CD8-positive, alpha-beta memory T cell (primary cell): ENCODE measurements at places on chromosomes 16 and 17. TPM values are rescaled to one million over a fixed set of nuclear protein-coding genes. Genes with fewer than 3 reads are reported as not detected.

DNA sequence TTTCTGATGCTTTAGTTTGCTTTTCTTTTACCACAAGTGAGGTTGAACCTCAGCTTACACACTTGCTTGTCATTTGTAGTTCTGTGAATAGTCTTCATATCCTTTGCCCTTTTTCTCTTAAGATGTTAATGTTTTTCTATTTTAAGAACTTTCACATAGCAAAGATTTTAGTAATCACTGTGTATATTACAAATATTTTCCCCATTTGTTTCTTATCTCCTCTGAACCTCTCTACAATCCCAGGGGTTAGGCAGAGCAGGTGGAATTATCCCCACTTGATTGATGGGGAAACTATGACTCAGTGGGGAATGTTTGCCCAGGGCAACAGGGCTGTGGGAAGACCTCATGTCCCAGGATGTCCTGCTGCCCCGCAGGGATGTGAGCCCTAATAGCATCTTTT is 11.7 kb upstream of the MYH3 start:
- no peaks in the 10 kb centered on the region for H3K4me1 ChIP-seq
- no peaks in the 10 kb centered on the region for H3K27me3 ChIP-seq
- no peaks in the 10 kb centered on the region for H3K36me3 ChIP-seq
- no peak overlapping the region for H3K27ac ChIP-seq

GRCh38 chr17:55734128-55734781 is 11.6 kb upstream of the TMEM100 start:
- H3K4me3 ChIP-seq, result no peak overlapping the region
- H3K4me1 ChIP-seq, result no peaks in the 10 kb centered on the region
- H3K36me3 ChIP-seq, result no peaks in the 10 kb centered on the region
- no peak overlapping the region for H3K27ac ChIP-seq

The PRDM7 gene
- not detected for total RNA-seq

DNA sequence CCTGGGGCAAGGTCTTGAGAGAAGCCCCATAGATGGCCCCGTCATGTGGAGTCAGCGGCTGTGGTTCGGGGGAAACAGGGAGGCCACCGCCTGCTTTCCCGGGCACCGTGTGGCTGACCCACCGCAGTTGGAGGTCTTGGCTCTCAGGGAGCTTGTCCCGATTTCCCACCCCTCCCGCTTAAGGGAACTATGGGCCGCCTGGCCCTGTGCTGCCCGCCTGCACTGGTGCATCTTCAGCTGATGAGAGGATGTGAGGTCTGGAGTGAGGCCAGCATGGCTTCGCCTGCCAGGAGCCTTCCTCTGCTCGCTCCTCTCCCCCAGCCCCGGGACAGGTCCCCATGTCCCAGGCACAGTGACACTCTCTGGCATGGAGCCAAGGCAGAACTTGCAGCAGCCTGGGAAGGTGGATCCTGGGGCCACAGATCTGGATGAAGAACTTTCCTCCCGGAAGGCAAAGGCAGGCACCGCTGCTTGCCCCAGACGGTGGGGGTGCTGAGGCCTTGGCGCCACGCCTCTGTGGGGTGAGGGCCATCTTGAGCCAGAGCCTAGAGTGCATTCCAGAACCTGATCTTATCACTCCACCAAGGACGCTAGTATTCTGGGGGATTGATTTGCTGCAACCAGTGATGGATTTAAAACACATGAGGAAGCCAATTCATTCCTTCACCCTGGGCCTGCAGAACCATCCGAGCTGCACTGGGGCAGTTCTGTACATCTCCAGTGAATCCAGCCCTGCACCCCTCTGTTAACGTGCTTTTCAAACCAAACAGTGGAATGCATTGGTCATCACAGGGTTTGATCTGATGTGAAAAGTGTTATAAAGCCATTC is 178.6 kb upstream of the TNRC6C start:
- no peak for DNase-seq
- peaks cover 22% of the 10 kb centered on the region for H3K4me1 ChIP-seq
- H3K27me3 ChIP-seq, result no peaks in the 10 kb centered on the region
- no peak overlapping the region for H3K27ac ChIP-seq

The DLX4 gene
- total RNA-seq, result 0.88 TPM

GRCh38 chr17:51595826-51596398 is 335.6 kb downstream of the UTP18 start:
- no peak overlapping the region for H3K27ac ChIP-seq
- H3K4me1 ChIP-seq, result no peaks in the 10 kb centered on the region
- no peak overlapping the region for H3K4me3 ChIP-seq
- no peak for DNase-seq

The DRG2 gene
- 52.9 TPM for total RNA-seq

DNA sequence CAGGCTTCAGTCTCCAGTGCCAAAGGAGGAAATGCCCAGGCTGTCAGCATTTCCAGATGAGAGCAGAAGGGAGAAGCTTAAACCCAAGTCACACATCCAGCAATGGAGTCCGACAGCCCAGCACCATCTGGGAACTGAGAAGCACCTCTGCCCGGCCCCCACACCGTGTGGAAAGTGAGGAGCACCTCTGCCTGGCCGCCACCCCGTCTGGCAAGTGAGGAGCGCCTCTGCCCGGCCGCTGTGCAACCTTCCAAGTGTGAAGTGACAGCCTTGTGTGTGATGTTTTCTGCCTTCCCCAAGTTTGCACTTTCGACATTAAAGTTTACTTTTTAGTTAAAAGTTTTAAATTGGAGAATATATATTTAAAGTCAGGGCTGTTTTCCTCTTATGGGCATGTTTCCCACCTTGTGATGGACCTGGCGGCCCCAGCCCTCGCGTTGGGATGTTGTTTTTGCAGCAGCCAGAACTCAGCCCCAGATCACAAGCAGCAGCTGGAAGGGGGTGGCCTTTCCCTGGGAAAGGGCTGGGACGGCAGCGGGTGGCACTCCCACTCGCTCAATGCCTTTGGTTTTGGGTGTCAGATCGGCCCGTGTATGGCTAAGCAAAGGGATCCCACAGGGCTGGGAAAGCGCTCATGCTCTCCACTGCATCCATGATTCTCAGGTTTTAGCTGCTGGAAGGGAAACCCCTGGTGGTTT is 7.2 kb downstream of the CCDC137 start:
- peaks cover 28% of the 10 kb centered on the region for H3K36me3 ChIP-seq
- H3K27me3 ChIP-seq, result no peaks in the 10 kb centered on the region
- DNase-seq, result no peak

The CCL7 gene
- not detected for total RNA-seq

GRCh38 chr17:73130977-73131376 is 33.8 kb upstream of the SSTR2 start:
- no peaks in the 10 kb centered on the region for H3K36me3 ChIP-seq
- H3K27me3 ChIP-seq, result no peaks in the 10 kb centered on the region
- no peaks in the 10 kb centered on the region for H3K4me1 ChIP-seq
- H3K27ac ChIP-seq, result no peak overlapping the region

- DNase-seq, result peak; percentile 27
- H3K27me3 ChIP-seq, result no peaks in the 10 kb centered on the region
- no peak overlapping the region for H3K27ac ChIP-seq
- H3K4me1 ChIP-seq, result peaks cover 67% of the 10 kb centered on the region
- peak overlapping the region; percentile 54 for H3K4me3 ChIP-seq
- no peaks in the 10 kb centered on the region for H3K36me3 ChIP-seq
These were observed 51.7 kb downstream of the SDK2 start for GRCh38 chr17:73592501-73592961.

GRCh38 chr17:14693382-14693781 is 392.5 kb downstream of the HS3ST3B1 start:
- H3K4me3 ChIP-seq, result no peak overlapping the region
- H3K36me3 ChIP-seq, result no peaks in the 10 kb centered on the region
- H3K4me1 ChIP-seq, result peaks cover 3% of the 10 kb centered on the region
- no peak overlapping the region for H3K27ac ChIP-seq
